ENCODE measurements at places on chromosomes 4 and X.

DNA sequence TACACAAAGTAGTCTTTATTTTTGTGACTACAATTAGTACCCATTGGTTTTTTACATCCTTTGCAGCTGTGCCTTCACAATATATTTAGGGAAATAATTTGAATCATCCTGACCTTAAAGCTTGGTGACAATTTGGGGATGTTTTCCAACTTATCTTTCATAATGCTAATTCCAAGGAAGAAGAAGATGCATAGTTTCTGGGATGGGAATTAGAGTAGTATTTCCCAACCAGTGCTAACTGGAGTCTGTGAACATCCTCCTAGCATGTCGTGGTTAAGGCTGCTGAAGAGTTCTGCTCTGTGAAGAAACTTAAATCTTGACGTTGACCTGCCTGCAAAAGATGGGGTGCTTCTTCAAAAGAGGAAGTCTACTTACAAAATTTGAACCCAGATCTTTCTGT, 173.5 kb downstream of the ANK2 start:
- peak; percentile 18 for DNase-seq

- no peak for DNase-seq
Measured at GRCh38 chr4:189279188-189279587, 661.5 kb upstream of the FRG1 start.

GRCh38 chr4:163563592-163563991, 69.1 kb downstream of the TMA16 start:
- DNase-seq: no peak

DNA sequence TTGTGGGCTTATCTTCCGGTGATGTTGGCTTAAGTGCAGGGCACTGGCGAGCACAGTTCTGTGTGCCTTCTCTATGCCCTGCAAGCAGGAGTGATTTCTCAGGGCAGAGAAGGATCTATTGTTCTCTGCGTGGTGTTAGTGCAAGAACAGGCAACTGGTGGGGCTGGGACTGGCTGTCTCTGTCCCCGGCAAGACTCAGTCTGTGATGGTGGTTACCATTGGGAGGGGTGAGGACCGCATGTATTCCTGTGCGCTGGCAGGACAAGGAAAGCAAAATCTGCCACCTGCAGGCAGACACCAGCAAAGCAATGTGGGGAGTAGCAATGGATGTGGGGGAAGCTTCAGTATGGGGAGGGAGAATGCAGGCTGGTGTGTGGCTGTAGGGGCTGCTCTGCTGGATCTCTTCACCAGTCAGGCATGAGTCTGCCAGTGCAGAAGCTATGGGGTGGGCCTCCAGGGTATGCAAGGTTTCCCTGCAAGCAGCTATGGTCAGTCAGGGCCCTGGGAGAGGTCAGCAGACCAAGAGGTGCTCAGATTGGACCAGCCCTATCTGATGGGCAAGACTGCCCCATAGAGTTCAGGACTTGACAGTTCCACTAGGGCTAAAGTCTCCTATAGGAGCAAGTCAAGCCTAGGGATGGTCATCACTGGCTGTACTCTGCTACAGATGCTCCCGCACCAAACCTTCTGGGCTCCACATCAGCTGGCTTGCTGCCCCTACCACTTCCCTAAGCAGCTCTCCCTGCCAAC, 16.8 kb downstream of the PF4 start:
- DNase-seq: no peak

- DNase-seq: no peak
Measured at GRCh38 chr4:17786567-17786966, 5.1 kb upstream of the FAM184B start.

DNA sequence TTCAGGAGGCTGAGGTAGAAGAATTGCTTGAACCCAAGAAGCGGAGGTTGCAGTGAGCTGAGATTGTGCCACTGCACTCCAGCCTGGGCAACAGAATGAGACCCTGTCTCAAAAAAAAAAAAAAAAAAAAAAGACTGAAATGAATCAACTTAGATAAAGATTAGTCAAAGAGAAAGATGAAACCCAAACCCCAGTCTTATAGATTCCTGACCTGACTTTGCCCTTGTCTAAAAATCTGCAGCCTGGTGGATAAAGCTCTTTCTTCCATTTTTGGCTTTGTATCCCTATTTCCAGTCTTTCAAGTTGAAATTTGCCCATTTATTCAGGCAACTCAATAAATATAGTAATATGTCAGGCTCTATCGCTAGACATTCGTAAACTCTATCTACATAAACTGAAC, 39.3 kb upstream of the SPINK2 start:
- DNase-seq: no peak

- DNase-seq: peak; percentile 11
Measured at GRCh38 chrX:120456973-120457372, 12.1 kb downstream of the LAMP2 start.

GRCh38 chrX:150547375-150548115, 20.9 kb upstream of the MTM1 start:
- DNase-seq: peak; percentile 74

DNA sequence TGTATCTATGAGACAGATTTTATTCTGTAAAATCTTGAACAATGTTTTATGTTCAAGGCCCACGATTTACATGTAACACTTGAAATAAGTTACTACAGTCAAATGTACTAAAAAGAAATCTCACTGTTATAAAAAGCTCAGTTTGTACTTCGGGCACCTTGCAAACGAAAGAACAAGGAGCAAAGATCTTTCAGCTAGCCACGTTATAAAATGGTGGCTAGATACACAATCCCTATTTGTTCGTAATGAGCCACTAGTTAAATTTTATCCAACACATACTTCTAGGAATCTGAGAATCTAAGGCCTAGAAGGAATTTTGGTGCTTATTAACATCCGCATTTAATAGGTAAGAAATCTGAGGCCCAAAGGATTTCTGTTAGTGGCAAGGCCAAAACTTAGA, 2.5 kb downstream of the ARHGEF9 start:
- DNase-seq: no peak

DNA sequence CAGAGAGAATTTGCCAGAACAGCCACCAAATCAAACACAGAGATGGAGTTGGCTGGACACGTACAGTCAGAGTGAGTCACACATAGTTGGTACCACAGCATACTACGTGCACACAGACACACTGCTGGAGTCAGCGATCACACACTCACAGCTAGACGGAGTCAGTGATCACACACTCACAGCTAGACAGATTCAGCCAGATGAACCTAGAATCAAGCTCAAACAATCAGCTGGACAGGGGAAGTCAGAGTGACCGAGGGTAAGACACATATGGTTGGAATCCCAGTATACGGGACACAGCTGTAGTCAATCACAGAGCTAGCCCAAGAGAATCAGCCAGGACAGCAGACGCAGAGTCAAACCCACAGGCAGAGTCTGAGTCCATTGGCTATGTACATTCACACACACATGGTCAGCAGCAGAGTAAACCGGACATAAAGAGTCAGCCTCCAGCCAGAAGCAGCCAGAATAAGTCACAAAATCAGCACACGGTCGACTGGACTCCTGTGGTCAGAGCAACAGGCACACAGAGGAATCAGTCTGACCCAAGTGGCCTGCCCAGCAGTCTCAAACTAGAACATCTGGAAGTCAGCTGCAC, 4.6 kb downstream of the SLC38A5 start:
- DNase-seq: peak; percentile 75

DNA sequence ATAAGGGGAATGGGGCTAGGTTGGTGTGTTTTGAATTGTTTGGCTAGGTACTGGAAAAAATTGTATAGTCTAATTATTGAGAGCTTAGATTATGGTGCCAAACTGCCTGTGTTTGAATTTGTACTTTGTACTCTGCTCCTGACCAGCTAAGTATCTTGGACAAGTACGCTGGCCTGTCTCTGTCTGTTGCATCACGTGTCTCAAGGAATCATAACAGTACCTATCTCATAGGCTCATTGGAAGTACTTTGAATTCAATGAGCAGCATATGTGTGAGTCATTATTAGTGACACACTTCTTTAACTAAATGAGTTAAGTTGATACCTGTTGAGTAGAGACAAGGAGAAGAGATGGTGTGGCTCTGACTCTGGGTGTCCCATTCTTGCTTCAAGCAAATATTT, 69.5 kb upstream of the MND1 start:
- DNase-seq: no peak

GRCh38 chrX:138925330-138925729, 213.8 kb upstream of the FGF13 start:
- peak; percentile 67 for DNase-seq

- DNase-seq: no peak
Measured at GRCh38 chrX:46236411-46236810, 308.8 kb downstream of the ZNF674 start.

DNA sequence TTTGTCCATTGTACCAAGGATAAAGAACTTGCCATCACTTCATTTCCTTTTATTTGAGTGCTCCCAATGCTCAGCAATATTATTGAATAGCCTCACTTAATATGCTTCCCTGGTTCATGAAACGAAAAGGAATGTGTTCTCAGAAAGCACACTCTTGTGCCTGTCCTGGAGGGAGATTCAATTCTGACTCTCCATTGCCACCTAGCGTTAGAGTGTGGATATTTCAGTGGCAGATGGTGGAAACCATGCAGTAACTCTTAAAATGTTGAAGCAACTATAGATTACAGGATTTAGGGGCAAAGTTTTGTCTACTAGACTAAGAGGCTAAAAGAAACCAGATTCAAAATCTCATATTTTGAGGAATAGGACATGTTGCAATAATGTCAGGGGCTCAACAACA, 36.0 kb downstream of the GAB3 start:
- DNase-seq: peak; percentile 61

- no peak for DNase-seq
Measured at GRCh38 chr4:184617600-184618196, 31.5 kb downstream of the CASP3 start.

GRCh38 chr4:44916411-44916810, 190.1 kb upstream of the GNPDA2 start:
- peak; percentile 12 for DNase-seq

DNA sequence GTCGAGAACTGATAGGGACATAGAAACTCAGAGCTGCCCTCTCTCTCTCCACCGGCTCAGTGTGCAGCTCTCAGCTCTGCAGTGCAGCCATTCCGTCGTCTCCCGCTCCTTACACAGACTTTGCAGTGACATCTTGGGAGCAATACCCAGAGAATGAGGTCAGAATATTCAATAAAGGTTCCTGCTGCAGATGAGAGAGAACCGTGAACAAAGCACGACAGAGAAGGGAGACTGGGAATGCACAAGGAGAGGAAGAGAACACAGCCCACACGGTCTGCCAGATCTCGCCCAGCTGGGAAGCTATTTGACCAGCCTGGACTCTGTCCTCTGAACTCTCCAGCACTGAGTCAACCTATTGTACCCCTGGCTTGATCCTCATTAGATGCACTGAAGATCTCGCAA, 118.0 kb upstream of the PPARGC1A start:
- no peak for DNase-seq

GRCh38 chrX:46814966-46815365, 21.9 kb upstream of the RP2 start:
- no peak for DNase-seq

DNA sequence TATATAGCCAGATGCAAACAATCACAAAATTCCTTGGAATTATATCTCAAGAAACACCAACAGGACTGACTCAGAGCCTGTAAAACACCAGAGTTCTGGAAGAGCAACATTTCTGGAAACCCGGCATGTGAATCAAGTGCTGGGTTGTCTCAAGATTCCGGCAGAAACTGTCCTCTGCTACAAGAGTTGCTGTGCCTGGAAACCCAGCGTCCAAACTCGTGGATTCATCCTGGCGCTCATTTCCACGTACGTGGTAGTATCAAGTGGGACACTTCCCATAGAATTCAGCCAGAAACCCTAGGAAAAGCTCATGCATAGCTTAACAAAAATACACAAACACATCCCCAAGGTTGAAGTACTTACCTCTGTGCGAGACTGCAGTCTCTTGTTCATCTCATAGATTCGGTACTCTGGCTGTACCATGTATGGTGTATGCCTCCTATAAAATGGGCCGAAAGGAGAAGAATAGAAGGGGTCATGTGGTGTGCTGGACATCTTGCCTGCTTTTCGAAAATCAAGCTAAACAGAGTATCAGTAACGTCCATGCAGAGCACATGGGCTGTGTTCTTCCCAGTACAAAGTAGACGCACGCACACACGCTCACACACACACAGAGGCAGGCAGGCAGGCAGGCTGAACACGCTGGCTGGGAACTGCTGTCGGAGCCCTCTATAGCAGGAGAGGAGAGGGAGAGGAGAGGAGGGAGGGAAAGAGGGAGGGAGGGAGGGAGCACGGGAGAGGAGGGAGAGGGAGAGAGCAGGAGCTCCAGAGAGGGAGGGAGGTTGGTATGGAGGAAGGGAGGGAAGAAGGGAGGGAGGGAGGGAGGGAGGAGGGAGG, at the start of gene LDB2:
TSS of gene LDB2 (minus strand) at position 655 of the 837 bp plus-strand sequence.
- DNase-seq: peak; percentile 69

DNA sequence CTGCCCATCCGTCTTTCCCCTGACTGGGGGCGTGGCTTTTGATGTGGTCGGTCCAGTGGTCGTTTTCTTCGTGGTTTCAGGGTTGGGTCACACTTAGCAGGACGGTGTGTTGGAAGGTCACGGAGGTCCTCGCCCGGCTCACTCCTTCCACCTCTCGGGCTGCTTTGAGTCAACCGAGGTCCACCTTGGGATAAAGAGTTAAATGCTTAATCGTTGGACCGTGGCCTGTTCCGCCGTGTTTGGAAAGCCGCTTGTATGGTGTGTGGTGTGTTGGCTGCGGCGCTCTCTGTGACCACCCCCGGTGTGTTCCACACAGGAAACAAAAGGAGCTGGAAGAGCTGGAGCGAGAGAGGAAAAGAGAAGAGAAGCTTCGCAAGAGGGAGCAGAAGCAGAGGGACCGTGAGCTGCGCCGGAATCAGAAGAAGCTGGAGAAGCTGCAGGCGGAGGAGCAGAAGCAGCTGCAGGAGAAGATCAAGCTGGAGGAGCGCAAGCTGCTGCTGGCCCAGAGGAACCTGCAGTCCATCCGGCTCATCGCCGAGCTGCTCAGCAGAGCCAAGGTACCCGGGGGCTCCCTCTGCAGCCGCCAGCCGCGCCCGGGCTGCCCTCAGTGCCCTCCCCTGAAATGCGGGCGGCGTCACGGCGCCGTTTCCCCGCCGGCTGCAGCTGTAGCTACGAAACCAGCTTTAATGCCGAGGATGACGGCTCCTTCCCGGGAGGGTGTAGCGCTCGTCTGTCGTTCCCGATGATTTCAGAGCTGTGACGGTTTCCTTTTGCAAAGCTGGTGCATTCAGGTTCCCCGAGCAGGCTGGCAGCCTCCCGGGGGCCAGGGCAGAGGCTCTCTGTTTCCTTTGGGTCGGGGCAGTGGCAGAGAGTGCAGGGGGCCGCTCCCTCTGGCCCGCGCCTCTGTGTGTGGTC, 7.7 kb downstream of the AKAP17A start:
- no peak for DNase-seq

GRCh38 chr4:99824070-99824599, 7.5 kb downstream of the DAPP1 start:
- no peak for DNase-seq

DNA sequence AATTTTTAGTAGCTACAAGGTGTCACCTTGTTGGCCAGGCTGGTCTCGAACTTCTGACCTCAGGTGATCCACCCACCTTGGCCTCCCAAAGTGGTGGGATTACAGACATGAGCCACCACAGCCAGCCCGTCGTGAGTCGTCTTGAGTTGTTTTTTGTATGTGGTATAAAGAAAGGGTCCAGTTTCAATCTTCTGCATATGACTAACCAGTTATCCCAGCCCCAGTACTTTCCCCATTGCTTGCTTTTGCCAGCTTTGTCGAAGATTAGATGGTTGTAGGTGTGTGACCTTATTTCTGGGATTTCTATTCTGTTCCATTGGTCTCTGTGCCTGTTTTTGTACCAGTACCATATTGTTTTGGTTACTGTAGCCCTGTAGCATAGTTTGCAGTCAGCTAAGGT, 105.9 kb downstream of the OR13H1 start:
- no peak for DNase-seq

Data from GM03348 (cell line).